ENCODE measurements at places on chromosomes 16 and 17. TPM values are rescaled to one million over a fixed set of nuclear protein-coding genes. Genes with fewer than 3 reads are reported as not detected.

DNA sequence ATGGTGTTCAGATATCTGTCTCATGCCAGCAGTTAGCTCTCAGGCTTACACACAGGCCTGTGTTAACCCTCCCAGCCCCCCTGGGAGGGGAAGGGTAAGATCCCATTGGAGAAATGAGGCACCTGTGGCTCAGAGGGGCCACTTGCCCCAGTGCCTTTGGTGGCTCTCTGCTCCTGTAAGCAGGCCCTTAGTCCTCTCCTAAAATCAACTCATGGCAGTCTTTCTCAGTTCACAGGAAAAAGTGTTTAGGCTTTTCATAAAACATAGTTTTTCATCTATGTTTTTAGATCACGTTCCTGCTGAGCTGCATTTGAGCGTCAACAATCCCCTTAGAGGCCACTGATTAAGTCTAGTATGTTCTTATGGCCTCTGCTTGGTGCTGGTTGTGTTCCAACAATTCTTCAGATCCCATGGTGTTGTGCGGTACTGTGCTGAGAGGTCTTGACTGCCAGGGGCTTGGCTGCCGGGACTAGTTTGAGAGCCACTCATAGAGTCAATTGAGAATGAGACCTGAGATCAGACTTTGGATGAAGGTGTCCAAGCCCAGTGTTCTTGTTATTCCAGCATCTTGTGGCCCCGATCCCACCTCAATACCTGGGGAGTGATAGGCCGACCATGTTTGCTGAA lies 10.6 kb downstream of the TAOK2 start:
- DNase-seq: no peak

- DNase-seq: peak; percentile 85
These were observed 7.4 kb upstream of the FLYWCH1 start for GRCh38 chr16:2904100-2904921.

DNA sequence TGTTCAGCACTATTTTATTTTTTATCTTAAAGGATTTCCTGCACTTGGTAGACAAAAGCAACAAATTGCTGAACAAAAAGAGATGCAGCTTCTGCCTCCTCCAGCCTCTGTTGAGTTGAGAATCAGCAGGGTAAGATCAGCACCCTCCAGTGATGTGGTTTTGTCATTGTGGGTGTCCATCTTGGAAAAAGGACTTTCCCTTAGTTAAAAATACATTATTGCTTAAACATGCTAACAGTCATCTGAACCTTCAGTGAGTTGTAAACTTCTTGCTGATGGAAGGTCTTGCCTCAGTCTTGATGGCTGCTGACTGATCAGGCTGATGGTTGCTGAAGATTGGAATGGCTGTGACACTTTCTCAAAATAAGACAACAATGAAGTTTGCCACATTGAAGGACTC lies 101.2 kb downstream of the PHKB start:
- DNase-seq: no peak

DNA sequence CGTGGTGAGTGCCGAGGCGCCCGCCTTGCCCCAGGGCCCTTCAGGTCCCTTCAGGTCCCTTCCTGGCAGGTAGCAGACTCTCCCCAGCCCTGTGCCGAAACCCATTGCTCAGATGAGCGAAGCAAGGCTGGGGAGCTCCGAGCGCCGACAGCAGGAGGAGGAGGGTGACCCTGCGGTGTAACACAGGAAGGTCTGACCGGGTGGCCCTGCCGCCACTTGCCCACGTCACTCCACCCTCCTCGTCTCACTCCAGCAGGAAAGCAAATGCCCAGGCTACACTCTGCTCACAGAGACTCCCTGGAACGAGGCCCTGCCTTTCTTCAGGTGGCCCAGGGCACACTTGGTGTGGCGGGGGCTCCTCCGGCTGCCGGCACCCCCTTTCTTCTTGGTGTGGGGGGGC lies 57.2 kb downstream of the ACTG1 start:
- DNase-seq: no peak

- DNase-seq: no peak
These were observed 775 bp upstream of the SP6 start for GRCh38 chr17:47851764-47852112.

GRCh38 chr17:39872751-39873150 lies 4.7 kb downstream of the ZPBP2 start:
- no peak for DNase-seq

DNA sequence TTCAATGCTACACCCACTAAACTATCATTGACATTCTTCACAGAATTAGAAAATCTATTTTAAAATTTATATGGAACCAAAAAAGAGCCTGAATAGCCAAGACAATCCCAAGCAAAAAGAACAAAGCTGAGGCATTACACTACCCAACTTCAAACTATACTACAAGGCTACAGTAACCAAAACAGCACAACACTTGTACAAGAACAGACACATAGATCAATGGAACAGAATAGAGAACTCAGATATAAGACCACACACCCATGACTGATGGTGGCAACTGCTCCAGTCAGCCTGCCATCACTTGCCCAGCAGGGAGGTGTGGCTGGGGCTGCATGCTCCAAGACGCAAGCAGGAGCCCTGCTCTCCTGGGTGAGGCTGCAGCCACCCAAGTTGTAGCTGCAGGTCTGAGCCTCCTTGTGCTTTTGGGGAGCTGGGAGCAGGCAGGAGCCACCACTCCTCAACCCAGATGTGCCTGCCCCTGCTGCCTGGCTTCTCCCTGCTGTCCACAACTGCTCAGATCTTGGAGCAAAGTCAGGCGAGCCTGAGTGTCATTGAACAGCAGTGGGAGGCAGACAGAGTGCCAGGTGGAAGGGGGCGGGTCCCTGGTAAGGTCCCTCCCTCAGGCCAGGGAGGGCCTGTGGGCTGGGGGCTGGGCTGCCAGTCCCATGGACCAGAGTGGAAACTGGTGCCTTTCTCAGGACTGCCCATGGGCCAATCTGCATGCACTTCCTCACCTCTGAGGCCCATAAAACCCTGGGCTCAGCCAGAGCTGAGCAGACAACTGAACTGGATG lies 24.7 kb downstream of the SSH2 start:
- no peak for DNase-seq

DNA sequence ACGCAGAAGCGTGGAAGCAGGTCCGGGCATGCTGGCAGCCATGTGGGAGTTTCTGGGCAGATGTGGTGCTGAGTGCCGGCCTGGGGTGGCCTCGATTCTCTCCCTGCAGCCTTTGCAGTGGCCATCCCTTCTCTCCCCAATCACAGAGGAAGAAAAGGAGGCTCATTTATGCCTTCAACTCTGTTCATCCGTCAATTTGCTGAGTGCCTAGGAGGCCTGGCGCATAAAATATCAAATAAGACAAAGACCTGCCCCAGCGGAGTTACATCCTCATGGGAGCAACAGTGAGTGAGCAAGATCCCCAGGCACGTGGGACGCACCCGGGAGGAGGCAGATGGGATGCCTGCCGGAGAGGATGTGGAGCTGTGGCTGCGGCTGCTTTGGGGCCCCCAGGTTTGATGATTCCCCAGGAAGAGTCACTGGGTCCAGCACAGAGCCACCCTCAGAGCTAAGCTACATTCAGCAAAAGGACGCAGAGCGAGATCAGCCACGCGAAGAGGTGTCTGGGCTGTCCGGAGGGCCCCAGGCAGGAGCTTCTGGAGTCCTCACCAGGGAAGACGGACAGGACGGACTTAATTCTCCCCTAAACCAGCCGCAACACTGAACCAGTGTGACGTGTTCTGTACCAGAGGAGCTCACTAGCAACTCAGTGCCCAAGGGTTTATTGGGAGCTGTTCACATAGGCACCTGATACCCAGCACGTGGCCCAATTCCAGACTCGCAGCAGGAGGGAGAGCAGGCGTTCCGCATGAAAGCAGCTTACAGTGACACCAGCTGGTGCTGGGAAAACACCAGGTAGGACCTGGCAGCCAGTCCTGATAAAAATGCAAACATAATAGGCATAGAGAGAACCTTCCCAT lies 11.3 kb downstream of the CA5A start:
- DNase-seq: no peak

- no peak for DNase-seq
These were observed 58.4 kb downstream of the TMEM100 start for GRCh38 chr17:55664287-55664686.

GRCh38 chr16:27728691-27729090 lies 178.7 kb downstream of the KATNIP start:
- DNase-seq: no peak

DNA sequence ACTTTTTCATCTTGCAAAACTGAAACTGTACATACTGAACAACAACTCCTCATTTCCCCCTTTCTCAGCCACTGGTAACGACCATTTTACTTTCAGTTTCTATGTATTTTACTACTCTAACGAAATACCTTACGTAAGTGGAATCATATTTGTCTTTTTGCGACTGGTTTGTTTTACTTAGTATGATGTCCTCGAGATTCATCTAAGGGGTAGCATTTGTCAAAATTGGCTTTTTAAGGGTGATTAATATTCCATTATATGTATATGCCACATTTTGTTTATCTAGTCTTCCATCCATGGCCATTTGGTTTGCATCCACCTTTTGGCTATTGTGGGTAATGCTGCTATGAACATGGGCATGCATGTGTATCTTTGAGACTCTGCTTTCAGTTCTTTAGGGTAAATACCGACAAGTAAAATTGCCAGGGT lies 10.4 kb downstream of the KPNB1 start:
- no peak for DNase-seq

- DNase-seq: no peak
These were observed 68.5 kb downstream of the RPTOR start for GRCh38 chr17:80612997-80613731.

DNA sequence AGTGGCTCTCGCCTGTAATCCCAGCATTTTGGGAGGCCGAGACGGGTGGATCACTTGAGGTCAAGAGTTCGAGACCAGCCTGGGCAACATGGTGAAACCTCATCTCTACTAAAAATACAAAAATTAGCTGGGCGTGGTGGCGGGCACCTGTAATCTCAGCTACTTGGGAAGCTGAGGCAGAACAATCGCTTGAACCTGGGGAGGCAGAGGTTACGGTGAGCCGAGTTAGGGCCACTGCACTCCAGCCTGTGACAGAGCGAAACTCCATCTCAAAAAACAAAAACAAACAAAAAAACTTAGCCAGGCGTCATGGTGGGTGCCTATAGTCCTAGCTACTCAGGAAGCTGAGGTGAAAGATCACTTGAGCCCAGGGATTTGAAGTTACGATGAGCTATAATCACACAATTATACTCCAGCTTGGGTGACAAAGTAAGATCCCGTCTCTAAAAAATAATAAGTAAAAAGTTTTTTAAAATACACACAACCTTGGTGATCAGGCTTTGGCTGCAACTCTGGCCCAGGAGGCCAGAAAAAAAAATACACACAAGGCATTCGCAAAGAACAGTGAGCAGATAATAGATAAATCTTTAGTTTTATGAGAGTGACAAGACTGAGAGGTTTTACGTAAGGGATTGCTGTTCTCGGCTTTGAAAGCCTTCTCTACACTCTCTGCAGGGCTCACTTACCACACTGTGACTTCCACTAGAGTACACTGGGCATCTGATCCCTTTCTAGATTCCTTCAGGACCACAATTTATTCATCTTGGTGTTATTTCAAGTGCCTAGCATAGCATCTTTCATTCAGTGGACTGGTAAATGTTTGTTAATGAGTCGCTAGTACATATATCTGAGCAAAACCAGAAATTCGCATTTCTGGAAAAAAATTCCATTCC lies 5.9 kb downstream of the GSPT1 start:
- no peak for DNase-seq

- DNase-seq: no peak
These were observed 18.8 kb upstream of the LASP1NB start for GRCh38 chr17:38906460-38907228.

DNA sequence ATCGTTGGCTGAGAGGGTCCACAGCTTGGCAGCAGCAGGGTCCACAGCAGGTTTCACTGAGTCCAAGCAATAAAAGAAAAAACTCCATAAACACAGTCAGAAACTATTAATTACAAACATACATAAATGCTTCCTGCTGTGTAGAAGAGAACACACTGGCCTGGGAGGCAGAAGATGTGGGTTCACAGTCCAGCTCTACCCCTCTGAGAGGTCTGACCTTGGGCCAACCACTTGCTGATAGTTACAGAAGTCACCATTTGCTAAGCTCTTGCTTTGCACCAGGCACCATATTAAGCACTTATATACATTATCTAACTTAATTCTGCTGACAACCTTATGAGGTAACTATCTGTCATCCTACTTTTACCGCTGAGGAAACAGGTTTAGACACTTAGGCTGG lies 14.7 kb downstream of the CIAPIN1 start:
- no peak for DNase-seq

- DNase-seq: peak; percentile 72
These were observed 72.8 kb downstream of the SCNN1B start for GRCh38 chr16:23374721-23375510.

DNA sequence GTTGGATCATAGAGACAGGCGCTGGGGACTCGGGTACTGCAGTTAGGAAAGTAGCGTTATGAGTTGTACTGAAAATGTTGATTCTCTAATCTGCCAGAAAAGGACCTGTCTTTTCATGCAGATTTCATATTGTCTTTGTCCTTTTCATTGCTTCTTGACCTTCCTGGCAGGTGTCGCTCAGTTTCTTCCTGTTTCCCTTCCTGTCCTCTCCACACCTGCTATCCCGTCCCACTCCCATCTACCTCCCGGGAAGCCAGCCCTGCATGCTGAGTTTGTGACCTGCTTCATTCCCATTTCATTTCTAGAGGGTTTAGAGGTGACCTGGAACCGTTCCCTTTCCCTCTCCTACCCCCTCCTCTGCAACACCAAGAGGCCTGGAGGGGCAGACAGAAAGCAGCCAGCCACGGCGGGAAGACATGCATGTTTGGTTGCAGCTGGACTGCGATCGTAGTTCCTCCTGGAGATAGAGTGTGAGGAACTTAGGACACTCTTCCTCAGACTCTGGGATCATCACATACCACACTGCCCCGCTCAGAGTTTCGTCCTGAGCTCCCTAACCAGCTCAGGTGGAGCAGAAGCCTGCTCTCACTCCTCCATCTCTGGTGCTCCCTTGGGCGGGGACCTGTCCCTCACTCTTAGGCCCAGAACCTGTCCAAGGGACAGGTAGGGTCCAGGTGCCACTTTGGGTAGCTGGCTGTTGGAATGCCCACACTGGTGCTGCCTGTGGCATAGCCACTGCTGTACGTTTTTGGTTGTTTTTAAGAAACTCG lies 23.9 kb upstream of the ARHGAP23 start:
- DNase-seq: no peak

The IRF8 gene
- total RNA-seq: 52.5 TPM

The TBC1D3I gene
- 0.88 TPM for total RNA-seq

All from colonic mucosa (tissue), 4 donors.